Epithelial cell of alveolus of lung (primary cell): ENCODE measurements at places on chromosomes 2 and 18. TPM values are rescaled to one million over a fixed set of nuclear protein-coding genes. Genes with fewer than 3 reads are reported as not detected.

The CYBRD1 gene
- 37.9 and 129 TPM in 2 replicates for total RNA-seq

The C2orf92 gene
- 0.16 and 0.39 TPM in 2 replicates for total RNA-seq

The ASXL3 gene
- 1.2 and 2.2 TPM in 2 replicates for total RNA-seq

The MGAT5 gene
- 21.6 and 29.6 TPM in 2 replicates for total RNA-seq

The TACR1 gene
- not detected in 2 replicates for total RNA-seq

The HES6 gene
- 2.2 and 4.1 TPM in 2 replicates for total RNA-seq

The LOXHD1 gene
- not detected in 2 replicates for total RNA-seq

The ALPI gene
- not detected in 2 replicates for total RNA-seq

The FAM228A gene
- 0.08 and 0.39 TPM in 2 replicates for total RNA-seq

The IL36A gene
- total RNA-seq = not detected in 2 replicates

The LCT gene
- under 0.01 and 0.08 TPM in 2 replicates for total RNA-seq

The CYP27C1 gene
- 0.26 and 0.48 TPM in 2 replicates for total RNA-seq
